ENCODE measurements at places on chromosomes 6 and 20.

GRCh38 chr6:89081129-89081422 is 525 bp downstream of the PNRC1 start:
- no peak for DNase-seq

DNA sequence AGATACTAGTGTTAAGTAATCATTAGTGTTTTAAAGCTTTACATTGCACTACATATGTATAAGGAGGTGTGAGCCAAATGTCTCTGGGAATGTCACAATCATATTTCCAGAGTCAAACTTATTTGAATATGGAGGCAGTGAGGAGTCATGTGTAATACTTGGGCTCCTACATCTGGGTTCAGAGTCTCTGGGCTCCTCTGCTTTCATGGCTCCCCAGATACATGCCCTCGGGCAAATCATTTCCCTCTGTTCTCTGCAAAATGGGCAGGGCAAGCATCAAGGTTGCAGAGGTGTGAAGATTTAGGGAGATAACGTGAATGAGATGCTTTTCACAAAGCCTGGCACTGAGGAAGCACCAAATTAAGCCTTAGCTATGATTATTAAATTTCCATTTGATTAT is 138.3 kb upstream of the SGK1 start:
- no peak for DNase-seq

DNA sequence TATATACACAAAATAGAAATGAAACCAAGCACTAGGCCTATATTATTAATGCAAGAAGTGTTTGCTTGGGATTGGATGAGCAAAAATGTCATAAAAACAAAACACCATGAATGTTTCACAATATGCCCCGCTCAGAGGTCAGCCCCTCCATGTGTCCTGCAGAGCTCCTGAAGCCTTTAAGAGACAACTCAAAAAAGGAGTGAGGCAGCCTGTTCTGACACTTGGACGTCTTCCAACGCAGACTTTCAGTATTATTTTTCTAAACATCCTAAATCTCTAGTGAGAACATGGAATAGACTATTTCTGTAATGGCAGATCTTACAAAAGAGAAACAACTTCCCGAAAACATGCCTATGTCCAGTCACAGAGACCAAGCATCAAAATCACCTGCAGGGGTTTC is 322.6 kb downstream of the PRKN start:
- DNase-seq: peak; percentile 94

- no peak for DNase-seq
These were observed 374.0 kb downstream of the HDGFL1 start for GRCh38 chr6:22943327-22943726.

DNA sequence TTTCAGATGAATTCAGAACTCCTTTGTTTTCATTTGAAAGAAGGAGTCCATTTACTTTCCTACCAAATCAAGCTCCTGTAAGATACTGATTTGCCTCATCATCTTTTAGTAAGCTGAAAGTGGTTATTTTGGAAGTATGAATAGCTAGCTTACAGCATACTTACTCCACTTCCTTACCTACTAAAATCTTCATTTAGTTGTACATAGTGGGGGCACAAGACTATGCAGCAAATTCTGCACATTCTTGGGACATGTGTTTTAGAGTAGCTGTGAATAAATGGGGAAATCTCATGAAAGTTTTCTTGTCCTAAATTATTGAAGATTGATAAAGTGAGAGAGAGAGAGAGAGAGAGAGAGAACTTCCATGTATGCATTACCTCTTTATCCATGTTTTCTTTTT is 256.3 kb downstream of the OGFRL1 start:
- DNase-seq: no peak

DNA sequence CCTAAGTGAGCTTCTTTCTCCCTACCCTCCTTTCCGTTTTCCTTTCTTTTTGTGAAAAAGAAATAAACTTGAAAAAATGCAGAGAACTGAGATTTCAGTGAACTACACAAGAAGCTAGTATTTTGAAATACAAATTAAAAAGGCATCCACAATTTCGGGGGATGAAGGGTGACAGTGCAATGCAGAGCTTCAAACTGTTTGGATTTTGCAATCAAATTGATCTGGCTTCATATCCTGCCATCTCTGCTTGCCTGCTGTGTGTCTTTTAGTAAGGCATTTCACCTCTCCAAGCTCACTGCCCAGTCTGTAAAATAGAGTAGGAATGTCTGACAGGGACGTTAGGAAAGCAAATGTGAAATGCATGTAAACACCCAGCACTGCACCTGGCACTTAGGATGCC is 258.0 kb downstream of the HACE1 start:
- no peak for DNase-seq

DNA sequence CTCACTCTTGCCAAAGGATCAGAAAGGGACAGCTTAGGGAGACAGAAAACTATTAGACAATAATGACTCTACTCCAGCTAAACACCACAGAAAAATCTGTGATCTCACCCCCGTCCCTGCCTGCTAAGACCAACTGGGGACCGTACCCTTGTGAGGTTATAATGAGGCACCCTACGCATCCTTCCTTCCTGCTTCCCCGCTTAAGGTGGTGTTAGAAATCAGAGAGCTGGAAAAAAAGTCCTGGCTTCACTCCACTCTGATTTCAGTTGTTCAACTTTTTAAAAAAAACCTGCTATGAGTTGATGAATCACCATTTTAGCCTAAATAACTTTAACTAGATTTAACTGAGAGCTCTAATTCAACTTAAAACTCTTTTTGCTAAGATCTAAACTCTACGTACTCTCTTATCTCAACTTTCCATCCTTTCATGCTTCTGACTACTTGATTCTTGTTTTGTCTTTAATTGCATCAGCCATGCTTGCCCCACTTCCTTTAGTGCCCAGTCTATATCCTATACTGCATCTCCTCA is 35.8 kb upstream of the TMEM14A start:
- DNase-seq: no peak

Data from smooth muscle cell of the brain vasculature (primary cell).